ENCODE measurements at places on chromosomes 5 and 9.

GRCh38 chr5:77696120-77696519 is 57.6 kb upstream of the OTP start:
- DNase-seq: no peak

DNA sequence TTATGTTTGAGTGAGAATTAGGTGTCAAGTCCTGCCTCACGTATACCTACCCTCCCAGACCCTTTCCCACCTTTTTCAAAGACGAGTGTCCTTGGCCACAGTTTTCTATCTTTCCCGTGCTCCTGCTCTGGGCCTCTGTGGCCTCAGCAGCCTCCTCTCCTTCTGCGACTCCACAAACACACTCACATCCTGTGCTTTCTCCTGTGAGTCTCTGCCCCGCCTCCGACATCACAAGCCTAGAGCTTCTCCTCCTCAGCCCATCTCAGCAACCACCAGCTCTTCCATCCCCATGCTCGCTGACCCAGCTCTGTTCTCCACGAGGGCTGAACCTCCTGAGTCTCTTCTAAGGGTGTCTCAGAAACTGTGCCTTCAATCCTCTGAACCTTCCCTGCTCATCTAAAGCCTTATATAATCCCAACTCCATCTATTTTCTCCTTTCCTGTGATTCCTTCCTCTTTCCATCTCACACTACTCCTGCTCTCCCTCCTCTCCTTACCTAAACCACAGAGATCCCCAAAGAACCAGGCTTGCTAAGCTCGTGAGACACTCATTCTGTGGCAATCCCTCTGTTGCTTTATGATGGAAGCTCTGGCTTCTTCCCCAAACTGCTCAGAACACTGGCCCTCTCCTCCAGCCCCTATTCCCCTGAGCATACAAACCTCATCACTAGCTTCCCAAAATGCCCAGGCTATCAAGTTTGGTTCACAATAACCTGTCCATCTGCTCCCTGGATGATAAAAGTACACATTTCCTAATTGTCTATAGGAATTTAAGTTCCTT is 55.2 kb downstream of the RASEF start:
- DNase-seq: no peak

- no peak for DNase-seq
These were observed 285.0 kb downstream of the ZSWIM6 start for GRCh38 chr5:61617039-61617438.

DNA sequence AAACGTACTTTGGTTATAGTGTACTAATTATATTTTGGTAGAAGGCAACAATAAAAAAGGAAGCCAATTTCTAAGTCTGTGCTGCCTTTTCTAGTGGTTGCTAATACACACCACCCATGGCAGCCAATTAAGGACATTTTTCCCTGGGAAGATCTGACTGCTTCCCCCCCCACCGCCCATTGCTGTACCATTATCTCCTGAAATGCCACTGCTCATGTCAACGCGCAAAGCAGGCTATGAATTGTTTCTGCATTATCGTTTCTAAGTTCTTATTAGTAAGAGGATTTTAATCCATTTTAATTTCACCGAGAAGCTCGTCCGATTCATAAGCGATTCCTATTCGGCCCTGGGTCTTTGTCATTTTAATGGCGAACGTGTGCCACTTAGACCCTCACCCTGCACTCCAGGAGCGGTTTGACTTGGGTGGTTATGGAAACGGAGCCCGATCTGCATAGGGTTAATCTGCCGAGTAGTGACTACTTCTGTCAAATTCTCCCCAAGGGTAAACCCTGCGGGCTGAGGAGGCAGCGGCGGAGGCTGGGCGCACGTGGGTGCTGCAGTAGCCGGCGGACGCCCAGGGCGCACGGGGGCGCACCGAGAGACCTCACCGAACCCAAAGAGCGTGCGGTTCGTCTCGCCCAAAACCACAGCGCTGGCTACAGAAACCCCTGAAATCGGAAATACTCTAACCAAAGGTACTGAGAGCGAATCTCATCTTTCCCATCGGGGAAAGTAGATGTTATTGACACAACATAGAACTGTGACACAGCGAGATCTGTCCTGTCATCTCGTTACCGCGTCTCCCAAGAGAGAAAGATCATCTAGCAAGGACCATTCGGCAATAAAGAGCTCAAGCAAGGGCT is 55.8 kb upstream of the SHC3 start:
- no peak for DNase-seq

DNA sequence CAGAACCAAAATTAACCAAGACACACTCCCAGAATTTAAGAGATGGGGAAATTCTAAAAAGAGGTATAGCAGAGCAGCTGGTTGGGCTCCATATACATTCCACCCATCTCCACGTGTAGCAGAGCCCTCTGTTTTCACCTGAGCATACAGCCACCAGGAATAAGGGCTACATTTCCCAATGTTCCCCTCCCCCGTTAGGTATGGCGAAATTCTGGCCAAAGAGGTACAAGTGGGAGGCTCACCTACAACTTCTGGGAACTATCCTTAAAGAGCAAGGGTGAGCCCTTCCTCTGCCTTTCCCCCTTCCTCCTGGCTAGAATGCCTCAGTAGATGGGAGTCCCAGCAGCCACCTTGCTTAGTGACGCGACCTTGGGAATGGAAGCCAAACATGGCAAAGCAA is 5.3 kb upstream of the SAP30L start:
- no peak for DNase-seq

DNA sequence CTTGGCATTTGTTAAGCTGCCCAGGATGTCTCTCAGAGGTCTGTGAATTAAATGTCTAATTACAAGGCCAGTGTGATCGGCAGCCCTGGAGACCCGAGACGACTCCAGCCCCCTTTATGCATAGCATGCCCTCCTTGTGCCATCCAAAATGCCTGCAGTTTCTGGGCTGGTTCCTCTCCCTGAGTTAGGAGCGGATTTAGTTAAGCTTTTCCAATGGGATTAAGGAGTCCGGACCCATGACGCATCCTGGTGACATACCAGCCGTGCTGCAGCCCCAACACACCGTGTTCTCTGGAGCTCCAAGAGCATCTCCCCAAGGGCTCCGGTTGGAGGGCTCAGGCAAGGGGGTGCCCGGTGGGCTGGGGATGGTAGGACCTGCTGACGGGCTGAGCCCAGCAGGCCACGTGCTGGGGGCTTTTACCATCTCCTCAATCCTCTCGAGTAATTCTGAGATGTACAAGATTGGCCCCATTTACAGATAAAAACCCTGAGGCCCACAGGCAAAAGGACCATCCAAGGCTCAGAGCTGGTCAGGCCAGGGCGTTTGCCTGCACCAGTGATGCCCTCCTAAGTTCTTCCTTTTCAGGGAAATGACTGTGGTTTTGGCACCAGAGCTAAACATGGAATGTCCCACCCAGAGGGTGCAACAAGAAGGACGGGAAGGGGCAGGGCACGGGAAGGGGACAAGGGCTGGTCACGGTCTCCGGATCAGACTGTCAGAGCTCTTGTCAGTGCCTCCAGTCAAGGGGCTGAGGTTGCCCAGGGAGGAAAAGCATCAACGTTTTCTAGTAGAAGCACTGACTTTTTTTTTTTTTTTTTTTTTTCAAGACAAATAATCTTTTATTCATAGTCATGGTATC is 82.6 kb upstream of the PHYKPL start:
- no peak for DNase-seq

DNA sequence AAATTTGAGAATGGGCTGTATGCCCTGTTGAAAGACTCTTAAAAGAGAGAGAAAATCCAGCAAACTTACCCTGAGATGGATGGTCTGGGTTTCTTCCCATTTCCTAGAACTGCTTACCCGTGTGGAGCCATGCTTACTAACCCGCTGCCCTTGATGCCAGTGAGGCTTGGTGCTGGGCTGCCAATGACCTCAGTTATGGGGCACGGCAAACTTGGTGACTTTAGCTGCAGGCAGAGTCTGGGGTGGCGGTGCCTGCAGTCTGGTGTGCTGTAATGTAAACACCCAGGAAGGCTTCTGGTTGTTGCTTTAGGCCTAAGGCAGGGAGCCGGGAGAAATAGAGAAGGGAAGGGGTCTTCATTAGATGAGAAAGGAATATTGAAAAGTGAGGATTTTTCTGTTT is 7.3 kb upstream of the TENT4A start:
- DNase-seq: no peak

GRCh38 chr5:35214051-35214450 is 16.2 kb downstream of the PRLR start:
- no peak for DNase-seq

GRCh38 chr9:18237776-18238175 is 236.2 kb upstream of the ADAMTSL1 start:
- no peak for DNase-seq

GRCh38 chr5:28914297-28914696 is 1875.9 kb upstream of the CDH9 start:
- DNase-seq: no peak

GRCh38 chr5:132751444-132751843 is 4.2 kb downstream of the CCNI2 start:
- no peak for DNase-seq

GRCh38 chr5:32692036-32692746 is 18.9 kb upstream of the NPR3 start:
- no peak for DNase-seq

DNA sequence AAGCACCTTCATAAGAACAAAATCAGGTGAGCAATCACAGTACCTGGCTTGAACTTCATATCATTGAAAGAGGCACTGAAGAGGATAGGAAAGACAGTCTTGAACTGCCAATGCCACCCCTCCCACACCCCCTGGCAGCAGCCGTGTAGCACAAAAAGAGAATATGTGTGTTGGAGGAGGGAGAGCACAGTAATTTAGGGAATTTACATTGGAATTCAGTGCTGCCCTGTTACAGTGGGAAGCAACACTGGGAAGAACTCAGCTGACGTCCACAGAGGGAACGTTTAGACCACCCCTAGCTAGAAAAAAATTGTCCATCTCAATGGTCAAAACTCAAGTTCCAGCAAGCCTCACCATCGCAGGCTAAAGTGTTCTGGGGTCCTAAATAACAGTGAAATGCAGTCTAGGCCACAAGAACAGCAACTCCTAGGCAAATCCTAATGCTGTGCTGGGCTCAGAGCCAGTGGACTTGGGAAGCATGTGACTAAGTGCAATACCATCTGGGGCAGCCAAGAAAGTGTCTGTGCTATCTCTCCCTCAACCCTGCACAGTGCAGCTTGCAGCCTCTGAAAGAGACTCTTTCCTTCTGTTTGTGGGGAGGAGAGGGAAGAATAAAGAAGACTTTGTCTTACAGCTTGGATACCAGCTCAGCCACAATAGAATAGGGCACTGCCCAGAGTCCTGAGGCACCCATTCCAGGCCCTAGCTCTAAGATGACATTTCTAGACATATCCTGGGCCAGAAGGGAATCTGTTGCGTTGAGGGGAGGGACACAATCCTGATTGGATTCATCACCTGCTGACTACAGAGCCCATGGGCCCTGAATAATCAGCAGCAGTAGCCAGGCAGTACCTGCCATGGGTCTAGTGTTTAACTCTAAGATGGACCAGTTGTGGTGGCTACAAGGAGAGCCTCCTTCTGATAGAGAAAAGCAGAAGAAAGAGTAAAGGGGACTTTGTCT is 62.1 kb upstream of the VLDLR start:
- DNase-seq: no peak

DNA sequence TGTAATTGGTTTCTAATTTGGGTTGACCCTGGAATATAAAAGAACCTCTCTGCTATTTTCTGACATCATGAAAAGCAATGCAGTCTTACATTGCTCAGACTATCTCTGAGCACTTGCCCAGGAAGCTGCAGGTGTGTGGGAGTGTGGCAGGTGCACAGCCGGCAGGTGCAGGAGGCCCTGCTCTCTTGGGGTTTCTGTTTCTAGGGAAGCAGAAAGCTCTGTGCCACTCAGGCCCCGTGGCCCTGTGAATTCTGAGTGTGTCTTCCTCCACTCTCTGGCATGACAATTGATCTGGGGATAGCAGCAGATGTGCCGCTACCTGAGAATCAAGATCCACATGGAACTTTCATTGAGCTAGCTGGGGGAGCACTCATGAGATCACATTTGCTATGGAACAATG is 45.7 kb upstream of the IRX2 start:
- DNase-seq: no peak

GRCh38 chr5:59193616-59194319 is 610.9 kb downstream of the RAB3C start:
- DNase-seq: no peak

GRCh38 chr9:87290241-87291052 is 207.2 kb upstream of the DAPK1 start:
- no peak for DNase-seq

DNA sequence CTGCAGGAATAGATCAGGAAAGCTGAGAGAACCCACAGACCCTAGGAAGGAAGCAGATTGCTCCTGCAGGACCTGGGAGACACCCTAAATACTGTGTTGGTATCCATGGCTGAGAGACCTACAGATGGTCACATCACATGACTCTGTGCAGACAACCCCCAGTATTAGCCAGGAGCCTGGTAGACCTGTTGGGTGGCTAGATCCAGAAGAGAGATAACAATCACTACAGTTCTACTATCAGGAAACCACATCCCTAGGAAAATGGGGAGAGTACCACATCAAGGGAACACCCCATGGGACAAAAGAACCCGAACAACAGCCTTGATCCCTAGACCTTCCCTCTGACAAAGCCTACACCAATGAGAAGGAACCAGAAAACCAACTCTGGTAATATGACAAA is 24.2 kb upstream of the MELK start:
- no peak for DNase-seq

GRCh38 chr5:9170026-9170425 is 375.8 kb downstream of the SEMA5A start:
- no peak for DNase-seq

- DNase-seq: peak; percentile 50
These were observed 24.5 kb upstream of the MVB12B start for GRCh38 chr9:126301985-126302603.

GRCh38 chr5:9515436-9515835 is 30.4 kb downstream of the SEMA5A start:
- no peak for DNase-seq

GRCh38 chr9:72726947-72727346 is 205.5 kb downstream of the TMC1 start:
- no peak for DNase-seq

DNA sequence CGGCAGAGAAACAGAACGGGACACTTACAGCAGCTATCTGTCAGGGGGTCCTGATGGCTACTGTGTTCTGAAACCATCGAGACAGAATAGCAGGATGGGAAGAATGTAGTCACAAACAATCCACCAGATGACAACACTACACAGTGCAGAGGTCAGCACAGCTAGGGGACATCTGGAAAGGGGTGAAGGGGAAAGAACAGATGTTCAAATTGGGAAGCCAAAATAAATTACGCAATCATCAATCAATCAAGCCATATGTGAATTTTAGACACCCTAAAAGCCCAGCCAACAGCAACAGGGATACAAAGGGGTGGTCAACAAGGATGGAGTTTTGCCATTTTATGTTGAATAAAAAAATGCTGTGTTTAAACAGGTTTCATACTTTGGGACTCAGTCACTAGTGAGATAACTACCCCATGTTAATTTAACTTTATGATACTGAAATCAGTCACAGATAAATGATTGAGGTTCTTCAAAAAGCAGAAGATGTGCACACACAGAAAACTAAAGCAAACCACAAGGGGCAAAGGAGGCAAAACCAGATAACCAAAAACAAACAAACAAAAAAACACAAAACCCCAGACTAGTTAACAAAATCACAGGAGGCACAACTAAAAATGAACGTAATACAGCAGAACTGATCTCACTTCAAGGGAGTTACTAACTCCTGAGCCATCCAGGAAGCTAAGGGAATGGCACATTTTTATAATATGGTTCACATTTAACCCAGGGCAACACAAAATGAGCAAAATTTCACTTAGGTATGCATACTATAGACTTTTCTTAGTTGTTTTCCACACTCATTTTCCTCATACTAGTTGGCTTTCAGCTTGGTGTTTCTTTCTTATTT is 65.9 kb downstream of the HABP4 start:
- no peak for DNase-seq

GRCh38 chr9:94212091-94212490 is 47.0 kb upstream of the ZNF169 start:
- no peak for DNase-seq

GRCh38 chr5:100690036-100690560 is 154.9 kb downstream of the FAM174A start:
- no peak for DNase-seq
